ENCODE measurements at places on chromosomes 12 and 14. TPM values are rescaled to one million over a fixed set of nuclear protein-coding genes. Genes with fewer than 3 reads are reported as not detected.

Gene PRH2
- total RNA-seq: not detected

Gene STX2
- 39.8 TPM for total RNA-seq

Gene RPS6KL1
- 17.0 TPM for total RNA-seq

Gene PLEKHD1
- 0.10 TPM for total RNA-seq

Gene GPR162
- total RNA-seq: 5.1 TPM

Gene NFE2
- 1.6 TPM for total RNA-seq

Gene SMOC1
- total RNA-seq: 7.1 TPM
